ENCODE measurements at places on chromosomes 6 and 20. TPM values are rescaled to one million over a fixed set of nuclear protein-coding genes. Genes with fewer than 3 reads are reported as not detected.

BEND6 gene
- 0.86 TPM for polyA plus RNA-seq

FAM209B gene
- polyA plus RNA-seq: not detected

PACSIN1 gene
- 4.1 TPM for polyA plus RNA-seq

RBCK1 gene
- 73.0 TPM for polyA plus RNA-seq

TFAP2D gene
- polyA plus RNA-seq: not detected

PGC gene
- 0.39 TPM for polyA plus RNA-seq

EIF6 gene
- polyA plus RNA-seq: 254 TPM

PKIB gene
- 5.1 TPM for polyA plus RNA-seq

FLRT3 gene
- polyA plus RNA-seq: 14.2 TPM

FOXC1 gene
- 18.0 TPM for polyA plus RNA-seq

INSM1 gene
- not detected for polyA plus RNA-seq

HDGFL1 gene
- polyA plus RNA-seq: not detected

COL10A1 gene
- polyA plus RNA-seq: not detected

WFDC5 gene
- polyA plus RNA-seq: not detected

KCNK16 gene
- polyA plus RNA-seq: not detected

DTD1 gene
- 47.4 TPM for polyA plus RNA-seq

ADAM33 gene
- polyA plus RNA-seq: 4.1 TPM

ARMC12 gene
- polyA plus RNA-seq: 0.69 TPM

PTP4A1 gene
- 16.5 TPM for polyA plus RNA-seq

ULBP1 gene
- polyA plus RNA-seq: 0.47 TPM

RHAG gene
- not detected for polyA plus RNA-seq

RNF5 gene
- polyA plus RNA-seq: 208 TPM

CHRNA4 gene
- polyA plus RNA-seq: 0.67 TPM

C4B gene
- polyA plus RNA-seq: 578 TPM

VSTM2L gene
- 2.8 TPM for polyA plus RNA-seq

CBLN4 gene
- 0.45 TPM for polyA plus RNA-seq

KCNB1 gene
- polyA plus RNA-seq: 0.26 TPM

ZNF831 gene
- 0.04 TPM for polyA plus RNA-seq

TSPYL4 gene
- 15.2 TPM for polyA plus RNA-seq

ATP6V1G2 gene
- polyA plus RNA-seq: 6.0 TPM

GPLD1 gene
- polyA plus RNA-seq: 0.41 TPM

CRISP3 gene
- not detected for polyA plus RNA-seq

WFDC6 gene
- not detected for polyA plus RNA-seq

SEL1L2 gene
- not detected for polyA plus RNA-seq

DCBLD1 gene
- polyA plus RNA-seq: 4.1 TPM

SAMD3 gene
- polyA plus RNA-seq: 1.1 TPM

GABRR1 gene
- polyA plus RNA-seq: not detected

RAD21L1 gene
- polyA plus RNA-seq: not detected

EYA4 gene
- 0.99 TPM for polyA plus RNA-seq

Data from kidney (tissue), 22 donors.